Effector CD4-positive, alpha-beta T cell (primary cell): ENCODE measurements at places on chromosomes 6 and 20.

- no peak for DNase-seq
Observed at GRCh38 chr6:28266563-28266961, 381 bp upstream of the ZSCAN26 start.

DNA sequence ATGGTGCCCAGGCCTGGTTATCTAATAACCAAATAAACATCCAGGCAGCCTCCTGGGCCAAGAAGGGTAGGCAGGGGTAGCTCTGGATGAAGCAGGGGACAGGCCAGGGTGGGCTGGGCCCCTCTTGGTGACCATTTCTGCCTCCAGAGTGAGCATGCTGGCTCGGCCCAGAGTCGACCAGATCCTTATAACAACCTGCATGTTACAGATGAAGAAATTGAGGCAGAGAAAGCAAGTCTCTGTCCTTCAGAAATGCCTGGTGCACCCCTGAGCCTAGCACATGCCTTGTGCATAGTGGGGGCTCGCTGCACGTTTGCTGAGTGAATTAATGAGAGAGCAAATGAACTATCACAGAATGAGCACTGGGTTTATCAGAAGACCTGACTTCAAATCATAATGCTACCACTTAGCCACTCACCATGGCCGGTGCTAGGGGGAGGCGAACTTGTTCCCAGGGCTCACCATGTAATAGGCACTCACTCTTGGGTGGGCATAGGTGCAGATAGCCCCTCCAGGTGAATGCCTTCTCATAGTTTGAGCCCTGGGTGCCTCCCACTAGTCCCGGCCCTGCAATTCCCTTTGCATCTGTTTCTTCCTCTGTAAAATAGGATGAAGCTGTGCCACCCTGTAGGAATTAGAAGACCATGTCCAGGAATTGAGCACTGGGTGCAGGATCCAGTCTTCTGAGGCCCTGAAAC, 3.8 kb upstream of the APCDD1L start:
- no peak for DNase-seq

DNA sequence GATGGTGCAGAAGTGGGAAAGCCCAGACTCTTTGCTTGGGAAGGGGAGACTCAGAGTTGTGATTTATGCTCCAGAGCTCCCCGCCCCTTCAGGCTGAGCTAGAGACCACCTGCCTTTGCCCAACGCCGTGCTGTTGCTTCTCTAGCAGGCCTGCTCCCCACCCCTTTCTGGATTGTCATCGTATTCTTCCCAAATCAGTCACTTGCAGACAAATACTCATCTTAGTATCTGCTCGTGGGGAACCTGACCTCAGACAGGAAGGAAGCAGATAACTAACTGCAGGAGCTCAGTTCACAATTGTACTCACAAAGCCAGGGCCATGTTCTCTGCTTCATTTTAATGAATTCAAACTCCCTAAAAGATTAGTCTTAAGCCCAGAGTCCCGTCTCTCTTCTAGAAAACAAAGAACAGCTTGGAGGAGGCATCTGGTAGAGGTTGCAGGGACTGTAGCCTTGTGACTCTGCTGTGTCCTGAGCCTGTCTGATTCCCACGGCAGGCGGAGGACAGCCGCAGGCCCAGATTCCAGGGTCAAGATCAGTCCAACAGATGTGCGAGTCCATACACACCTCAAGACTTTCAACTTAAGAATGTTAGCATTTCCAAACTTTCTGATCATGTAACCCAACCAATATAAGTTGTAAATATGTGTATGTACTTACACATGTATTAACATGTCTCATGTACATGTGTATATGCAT, 57.2 kb upstream of the GGTLC1 start:
- DNase-seq: no peak

- no peak for DNase-seq
Observed at GRCh38 chr20:17863577-17864292, 104.9 kb downstream of the SNX5 start.

DNA sequence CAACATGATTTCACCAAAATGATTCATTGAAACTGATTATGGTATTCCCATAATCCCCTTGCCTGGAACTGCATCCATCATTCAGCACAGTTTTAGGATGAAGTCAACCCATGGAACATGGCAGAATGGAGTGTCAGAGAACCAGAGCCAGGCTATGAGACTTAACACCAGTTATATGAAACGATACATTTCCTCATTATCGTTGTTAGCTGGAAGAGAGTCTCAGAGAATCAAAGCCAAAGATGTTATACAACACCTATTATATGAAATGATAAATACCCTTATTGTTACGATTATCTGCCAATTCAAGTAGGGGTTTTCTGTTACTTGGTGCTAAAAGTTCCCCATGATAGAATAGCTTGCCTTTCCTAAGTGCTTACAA, 131.2 kb downstream of the BCAS1 start:
- no peak for DNase-seq

DNA sequence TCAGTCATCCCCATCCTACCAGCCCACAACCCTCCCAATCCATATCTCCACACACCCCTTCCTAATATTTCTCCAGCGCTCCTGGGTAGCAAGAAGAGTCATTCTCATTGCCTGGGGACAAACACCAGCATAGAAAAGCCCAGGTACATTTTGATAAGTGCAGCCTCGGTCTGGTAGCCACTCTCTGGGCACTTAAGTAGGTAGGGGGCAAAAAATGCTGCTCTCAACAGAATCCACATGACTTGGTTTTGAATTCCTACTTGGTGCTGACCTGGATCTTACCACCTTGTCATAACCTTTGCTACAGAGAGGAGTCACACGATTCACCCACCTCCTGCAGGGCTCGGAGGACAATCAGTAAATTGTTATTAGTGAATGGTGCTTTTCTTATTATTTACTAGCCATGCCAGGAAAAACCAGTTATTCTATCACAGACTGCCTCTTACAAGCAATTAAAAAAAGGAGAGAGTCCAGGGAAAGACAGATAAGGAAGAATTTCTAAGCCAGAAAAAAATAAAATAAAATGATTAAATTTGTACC, 249.1 kb downstream of the LY86 start:
- no peak for DNase-seq

GRCh38 chr6:125549202-125549884, 200.1 kb upstream of the HEY2 start:
- DNase-seq: no peak

DNA sequence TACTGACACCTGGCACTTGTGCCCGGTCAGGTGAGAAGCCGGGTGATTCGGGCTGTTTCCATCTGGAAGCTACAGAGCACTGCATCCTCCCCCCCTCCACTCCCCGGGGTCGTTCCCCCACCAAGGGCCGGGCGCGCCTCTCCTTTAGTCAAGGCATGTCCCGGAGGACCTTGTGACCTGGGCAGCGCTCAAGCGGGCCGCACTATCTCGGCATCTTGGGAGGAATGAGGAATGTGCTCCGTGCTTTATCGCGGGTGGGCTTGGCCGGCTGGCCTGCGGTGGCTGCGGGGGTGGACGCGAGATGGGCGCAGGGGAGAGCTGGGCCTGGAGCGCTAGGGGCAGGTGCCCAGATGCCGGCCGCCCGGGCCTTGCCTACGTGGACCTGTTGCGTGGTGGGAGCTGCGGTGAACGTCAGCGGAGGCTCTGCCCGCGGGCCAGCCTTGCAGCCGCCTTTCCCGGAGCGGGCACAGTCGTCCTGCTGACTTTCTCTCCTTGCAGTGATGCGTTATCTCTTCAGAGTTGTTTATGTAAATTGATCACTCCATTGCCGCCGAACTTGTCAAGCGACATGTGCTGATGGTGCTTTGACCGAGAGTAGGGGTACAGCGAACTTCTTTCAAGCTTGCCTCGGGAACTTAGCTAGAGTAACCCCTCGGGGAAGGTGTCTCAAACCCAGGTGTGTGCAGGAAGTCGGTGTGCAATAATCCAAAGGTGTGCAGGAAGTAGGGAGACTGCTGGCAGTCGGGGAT, 1.1 kb downstream of the LRRC1 start:
- DNase-seq: peak; percentile 2

DNA sequence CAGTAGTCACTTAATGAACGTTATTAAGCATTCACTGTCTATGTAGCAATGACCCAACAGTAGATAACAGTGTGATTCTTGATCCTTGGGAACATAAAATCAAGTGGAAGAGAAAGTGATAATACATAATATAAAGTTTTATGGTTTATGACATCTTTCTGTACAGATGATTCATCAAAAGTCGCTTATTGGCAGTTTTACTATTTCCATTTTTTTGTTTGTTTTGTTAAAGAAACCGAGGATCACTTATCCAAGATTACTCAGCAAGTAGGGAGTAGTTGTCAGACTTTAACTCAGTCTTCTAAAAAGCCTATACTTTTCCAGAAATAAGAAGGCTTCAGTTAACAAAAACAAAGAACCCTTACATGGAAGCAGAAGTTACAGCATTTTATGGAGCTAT, 260.8 kb downstream of the ZFAND3 start:
- DNase-seq: no peak

DNA sequence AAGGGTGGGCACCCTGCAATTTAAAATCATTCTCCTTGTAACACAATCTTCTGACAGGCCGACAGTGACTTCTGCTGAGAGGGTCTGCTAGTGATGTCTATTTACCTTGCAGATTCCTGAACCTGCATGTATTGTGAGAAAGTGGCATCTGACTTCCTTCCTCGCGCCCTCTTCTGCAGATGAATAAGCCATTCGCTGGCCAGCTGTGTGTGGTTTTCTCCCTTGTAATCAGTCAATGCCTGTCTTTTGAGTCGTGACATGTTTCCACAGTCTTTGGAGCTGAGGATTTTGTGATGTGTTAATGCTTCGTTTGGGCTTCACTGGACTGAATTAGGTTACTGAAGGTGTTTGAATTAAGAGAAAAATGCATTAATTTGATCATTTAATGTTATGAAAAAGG, 125.3 kb downstream of the GRM1 start:
- no peak for DNase-seq

DNA sequence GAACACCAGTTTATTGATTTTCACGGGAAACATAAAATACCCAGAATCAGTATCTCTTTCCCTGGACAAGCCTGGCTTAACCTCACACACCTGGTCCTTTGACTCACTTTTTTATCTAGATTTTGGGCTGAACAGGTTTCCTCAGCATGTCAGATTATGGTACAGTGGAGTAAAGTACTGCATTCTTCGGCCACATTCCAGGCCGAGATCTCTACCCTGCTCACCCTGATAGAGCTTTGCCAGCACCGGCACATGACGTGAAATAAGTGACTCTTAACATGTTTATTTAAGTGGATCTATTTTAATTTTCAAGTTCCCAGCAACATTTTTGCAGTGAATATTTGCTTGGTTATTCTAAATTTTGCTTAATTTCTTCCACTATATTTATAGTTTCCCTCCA, 79.0 kb upstream of the POPDC3 start:
- DNase-seq: no peak

GRCh38 chr20:24465159-24465558, 4.3 kb upstream of the SYNDIG1 start:
- no peak for DNase-seq

- DNase-seq: no peak
Observed at GRCh38 chr6:4892785-4893485, 110.9 kb downstream of the RPP40 start.

GRCh38 chr20:64112691-64113443, 5.5 kb upstream of the NPBWR2 start:
- no peak for DNase-seq

- DNase-seq: no peak
Observed at GRCh38 chr20:35111141-35111888, 18.7 kb upstream of the TRPC4AP start.

GRCh38 chr20:22371843-22372242, 212.5 kb downstream of the FOXA2 start:
- DNase-seq: no peak

DNA sequence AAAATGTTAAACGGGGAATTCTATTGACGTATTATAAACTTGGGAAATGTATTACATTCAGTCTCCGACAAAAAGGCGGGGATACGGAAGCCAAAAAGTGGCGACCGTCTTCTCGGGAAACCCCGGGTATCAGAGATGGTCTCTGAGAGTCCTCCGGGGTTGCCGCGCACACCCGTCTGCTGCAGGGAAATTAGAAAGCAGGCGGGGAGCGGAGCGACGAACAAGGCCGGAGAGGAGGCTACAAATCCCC, 1.5 kb downstream of the SALL4 start:
- no peak for DNase-seq

DNA sequence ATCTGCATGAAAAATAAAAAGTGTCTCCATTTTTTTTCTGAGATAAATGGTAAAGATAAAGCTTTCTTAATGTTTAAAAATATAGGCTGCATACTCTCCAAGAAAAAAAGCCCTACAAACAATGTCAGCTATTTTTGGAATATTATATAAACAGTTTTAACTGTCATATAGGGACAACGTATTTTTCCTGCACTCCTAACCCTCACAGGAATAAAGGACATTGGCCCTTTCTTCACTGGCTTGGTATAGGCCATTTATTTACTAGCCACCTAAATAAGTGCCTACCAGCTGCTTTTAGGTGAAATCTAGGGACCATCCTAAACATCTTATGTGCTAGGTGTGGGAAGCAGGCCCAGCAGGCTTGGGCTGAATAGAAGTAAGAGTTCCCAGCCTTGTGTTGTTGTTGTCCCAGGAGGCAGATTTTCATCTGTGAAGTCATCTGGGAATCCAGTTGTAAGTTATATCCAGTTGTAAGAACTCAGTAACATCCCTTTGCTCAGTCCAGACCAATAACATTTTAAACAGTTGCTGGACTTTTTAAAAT, 21.3 kb downstream of the FOXO3 start:
- no peak for DNase-seq

- no peak for DNase-seq
Observed at GRCh38 chr20:4720977-4721349, 746 bp upstream of the PRND start.

DNA sequence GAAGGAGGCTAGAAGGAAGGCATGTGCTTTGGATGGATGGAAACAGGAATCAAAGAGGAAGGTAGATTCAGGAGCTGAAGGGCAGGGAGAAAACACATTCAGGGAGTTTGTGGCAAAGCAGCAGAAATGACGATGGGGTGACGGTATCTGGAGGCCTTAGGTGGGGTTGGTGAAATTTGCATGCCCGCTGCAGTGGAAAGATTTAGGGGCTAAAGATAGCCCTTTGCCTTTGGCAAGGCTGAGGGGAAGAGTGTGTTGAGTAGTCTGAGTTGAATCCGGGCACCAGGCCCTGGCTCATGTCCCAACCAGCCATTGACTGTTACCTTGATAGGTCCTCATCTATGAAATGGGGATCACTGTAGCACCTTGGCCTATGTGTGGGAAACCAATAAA, 1.3 kb downstream of the GZF1 start:
- DNase-seq: no peak

DNA sequence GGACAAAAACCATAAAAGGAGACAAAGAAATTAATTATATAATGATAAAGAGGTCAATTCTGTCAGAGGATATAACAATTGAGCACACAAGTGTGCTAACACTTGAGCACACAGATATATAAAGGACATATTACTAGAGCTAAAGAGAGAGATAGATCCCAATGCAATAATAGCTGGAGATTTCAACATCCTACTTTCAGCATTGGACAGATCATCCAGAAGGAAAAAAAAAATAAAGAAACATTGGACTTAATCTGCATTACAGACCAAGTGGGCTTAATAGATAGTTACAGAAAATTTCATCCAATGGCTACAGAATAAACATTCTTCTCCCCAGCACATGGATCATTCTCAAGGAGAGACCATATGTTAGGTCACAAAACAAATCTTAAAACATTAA, 9.9 kb downstream of the VNN1 start:
- DNase-seq: no peak
